ENCODE measurements at places on chromosomes 2 and 18.

DNA sequence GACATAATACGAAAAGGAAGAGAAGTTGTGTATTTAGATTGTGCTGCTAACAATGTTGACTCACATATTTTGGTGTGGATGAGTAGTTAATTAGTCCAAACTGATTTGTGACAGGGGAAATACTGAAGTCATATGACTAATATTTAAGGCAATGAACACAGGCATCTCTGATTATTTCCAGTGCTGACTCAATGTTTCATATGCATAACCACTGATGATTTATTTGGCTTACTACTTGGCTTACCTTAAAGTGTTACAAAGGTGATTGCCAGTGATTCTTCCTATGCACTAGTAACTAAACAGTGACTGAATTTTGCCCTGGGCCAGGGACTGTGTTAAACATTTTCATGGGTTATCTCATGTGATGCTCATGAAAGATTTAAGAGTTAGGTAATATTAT, 722.6 kb downstream of the METTL4 start:
- DNase-seq = no peak

DNA sequence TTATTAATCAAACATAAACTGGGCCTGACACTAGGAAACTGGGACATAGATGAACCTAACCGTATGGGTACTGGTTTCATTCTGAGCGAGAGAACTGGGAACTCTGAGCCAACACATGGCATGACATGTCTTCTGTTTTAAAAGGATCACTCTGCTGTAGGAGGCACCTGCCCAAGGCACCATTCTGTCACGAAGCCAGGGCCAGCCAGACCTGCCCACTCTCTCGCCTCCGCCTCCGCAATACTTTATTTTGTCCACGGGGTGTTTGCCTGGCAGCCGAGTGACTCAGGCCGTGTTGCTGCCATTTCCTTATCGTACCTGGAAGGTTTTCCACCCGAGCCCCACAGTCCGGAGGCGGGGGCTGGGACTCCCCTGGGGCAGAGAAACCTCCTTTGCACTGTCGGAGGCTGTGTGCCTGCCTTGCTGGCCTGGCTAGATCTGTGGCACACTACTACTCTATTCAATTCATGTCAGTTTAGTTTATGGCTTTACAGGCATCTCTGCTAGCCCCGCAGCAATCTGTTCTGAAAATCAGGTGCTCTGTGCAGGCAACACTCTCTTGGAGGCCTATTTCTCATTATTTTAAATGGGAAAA, 120.4 kb upstream of the ACKR3 start:
- DNase-seq = no peak

DNA sequence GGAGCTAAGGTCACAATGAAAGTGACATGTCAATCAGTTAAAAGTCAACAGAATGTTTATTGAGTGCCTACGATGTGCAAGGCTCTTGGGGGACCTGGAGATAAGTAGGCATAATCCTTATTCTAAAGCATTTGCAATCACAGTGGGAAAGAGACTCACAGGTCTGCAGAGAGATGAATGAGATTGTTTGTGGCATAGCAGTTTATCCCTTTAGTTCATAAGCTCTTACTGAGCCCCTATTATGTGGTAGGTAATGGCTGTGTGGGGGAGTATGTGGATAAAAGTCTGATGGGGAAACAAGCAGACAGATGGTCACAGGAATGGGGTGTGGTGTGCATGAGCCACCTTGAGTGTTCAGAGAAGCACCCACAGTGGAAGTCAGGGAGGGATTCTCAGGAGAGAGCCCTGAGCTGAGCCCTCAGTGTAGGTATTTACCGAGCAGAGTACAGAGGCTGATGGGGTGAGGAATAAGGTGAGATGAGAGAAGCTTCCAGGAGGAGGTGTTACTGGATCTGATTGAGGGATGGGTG, 48.1 kb downstream of the EMILIN2 start:
- DNase-seq = no peak

- DNase-seq = no peak
Measured at GRCh38 chr2:192551760-192552159, 357.0 kb upstream of the TMEFF2 start.

DNA sequence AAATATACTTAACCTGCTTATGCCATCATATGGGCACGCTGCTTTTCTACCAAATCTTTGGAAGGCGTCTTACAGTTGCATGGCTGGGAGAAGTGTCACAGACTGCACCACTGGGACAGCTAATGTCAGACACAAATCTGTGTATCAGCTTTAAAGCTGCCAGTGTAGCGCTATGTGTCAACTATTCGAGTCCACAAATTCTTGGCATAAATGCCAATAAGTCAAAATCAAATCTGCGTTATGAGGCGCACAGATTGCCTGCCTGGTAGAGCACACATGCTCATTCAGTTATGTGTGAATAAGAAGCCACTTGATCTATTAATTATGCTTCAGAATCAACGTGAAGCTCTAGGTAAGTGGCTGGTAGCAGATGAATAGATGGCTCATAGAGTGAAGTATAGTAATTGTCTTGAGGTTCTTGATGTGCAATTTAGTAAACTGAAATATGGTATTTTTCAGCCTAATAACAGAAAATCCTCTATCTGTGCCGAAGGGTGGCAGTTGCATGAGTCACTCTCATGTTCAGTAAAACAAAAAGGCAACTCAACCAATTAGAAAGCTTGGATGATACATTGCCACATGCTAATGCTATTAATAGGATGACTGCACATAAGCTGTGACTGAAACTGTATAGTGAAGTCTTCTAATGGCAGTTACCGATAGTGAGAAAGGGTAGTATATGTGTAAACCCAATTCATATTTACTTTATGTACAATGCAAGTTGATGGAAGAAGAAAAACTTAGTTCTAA, 52.0 kb downstream of the DCC start:
- no peak for DNase-seq

- DNase-seq = no peak
Measured at GRCh38 chr18:33581856-33582255, 3.8 kb downstream of the ASXL3 start.

Data from stimulated activated CD4-positive, alpha-beta T cell treated with anti-CD3 and anti-CD28 coated beads, Interleukin-1b, Interleukin-23, amount 100 ng/mL, for 24 hours (primary cell).